ENCODE measurements at places on chromosomes 3 and 15.

DNA sequence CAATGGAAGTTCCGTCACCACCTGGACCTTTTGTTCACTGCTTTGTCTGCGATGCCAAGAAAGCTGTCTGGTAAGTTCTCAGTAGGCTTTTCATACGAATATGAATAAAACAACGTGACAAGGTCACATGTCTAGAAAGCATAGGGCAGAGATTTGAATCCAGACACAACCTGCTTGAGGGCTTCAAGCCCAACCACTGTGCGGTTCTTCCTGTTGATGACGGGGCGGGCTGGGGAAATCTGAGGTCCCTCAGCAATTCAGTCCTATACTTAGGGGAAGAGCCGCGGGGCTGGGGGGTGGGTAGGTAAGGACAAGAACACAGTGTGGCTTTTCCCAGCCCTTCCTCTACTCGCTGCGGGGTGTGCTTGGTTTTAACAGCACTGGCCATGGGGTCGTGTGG, 32.4 kb upstream of the SMAD3 start:
- no peak for DNase-seq

- no peak for DNase-seq
Measured at GRCh38 chr15:52161406-52161966, 29.7 kb downstream of the GNB5 start.

GRCh38 chr3:77524463-77524862, 484.6 kb downstream of the ROBO2 start:
- no peak for DNase-seq

DNA sequence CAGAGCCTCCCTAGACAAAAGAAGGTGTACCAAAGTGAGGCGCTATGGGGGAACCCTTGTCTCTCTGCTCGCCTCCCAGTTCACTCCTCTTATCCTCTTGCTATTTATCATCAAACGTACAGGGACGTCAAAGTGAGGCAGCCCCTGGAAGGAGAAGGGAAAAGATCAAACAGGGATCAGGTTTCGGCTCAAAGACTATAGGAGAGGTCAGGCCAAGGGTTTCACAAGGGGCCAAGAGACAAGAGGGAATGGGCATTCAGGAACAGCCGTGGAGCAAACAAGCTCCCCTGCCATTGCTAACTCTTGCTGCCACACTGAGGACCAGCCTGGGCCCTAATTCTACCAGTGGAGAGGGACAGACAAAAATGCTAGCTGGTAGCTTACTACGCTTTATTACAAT, 168.7 kb downstream of the GREM1 start:
- no peak for DNase-seq

- no peak for DNase-seq
Measured at GRCh38 chr15:38035701-38036100, 101.3 kb downstream of the TMCO5A start.

- DNase-seq, result no peak
Measured at GRCh38 chr15:45251888-45252287, at the start of gene SLC28A2. SLC28A2 (plus strand) TSS chr15:45252234; CDS start chr15:45253216, 982 bp downstream.

DNA sequence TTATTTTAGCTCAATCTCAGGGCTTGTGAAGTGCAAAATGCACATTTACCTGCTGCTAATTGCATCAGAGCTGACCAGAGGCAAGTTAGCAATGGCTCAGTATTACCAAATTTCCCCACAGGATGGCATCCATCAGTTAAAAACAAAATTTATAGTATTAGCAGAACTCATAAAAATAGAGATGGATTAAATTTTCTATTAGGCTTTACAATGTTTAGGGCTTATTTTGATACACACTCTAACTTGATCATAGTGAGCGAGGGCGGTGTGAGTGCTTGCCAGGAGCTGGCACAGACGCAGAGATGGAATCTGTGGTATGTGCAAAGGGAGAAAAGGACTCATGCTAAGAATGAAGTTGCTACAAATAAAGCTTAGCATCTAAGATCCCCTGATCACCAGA, 241.0 kb downstream of the NSUN3 start:
- no peak for DNase-seq
